SJSA1 (cell line): ENCODE measurements at places on chromosomes 1 and 21. TPM values are rescaled to one million over a fixed set of nuclear protein-coding genes. Genes with fewer than 3 reads are reported as not detected.

Gene FAM177B
- total RNA-seq: not detected in 2 replicates

Gene RASSF5
- total RNA-seq: 2.7 and 3.3 TPM in 2 replicates

Gene GNG4
- total RNA-seq: 2.3 and 4.2 TPM in 2 replicates

Gene CFHR3
- not detected in 2 replicates for total RNA-seq

Gene TNFRSF4
- not detected in 2 replicates for total RNA-seq

Gene AIM2
- not detected in 2 replicates for total RNA-seq

Gene CTSK
- total RNA-seq: 44.6 and 46.2 TPM in 2 replicates

Gene PPM1J
- not detected in 2 replicates for total RNA-seq

Gene UMODL1
- total RNA-seq: 0.22 TPM in 1 of 2 replicates, not detected in the other

Gene INSRR
- not detected in 2 replicates for total RNA-seq

Gene GUCA2A
- not detected in 2 replicates for total RNA-seq

Gene AMY1A
- total RNA-seq: not detected in 2 replicates

Gene HNRNPCL4
- total RNA-seq: not detected in 2 replicates

Gene NHLH1
- total RNA-seq: 0.11 TPM in 1 of 2 replicates, not detected in the other

Gene KRTAP12-3
- total RNA-seq: not detected in 2 replicates

Gene FCER1G
- total RNA-seq: 1.1 TPM in 1 of 2 replicates, not detected in the other

Gene C1QB
- total RNA-seq: not detected in 2 replicates

Gene PFKFB2
- total RNA-seq: 1.5 and 3.8 TPM in 2 replicates

Gene SUSD4
- total RNA-seq: 0.03 and 0.74 TPM in 2 replicates

Gene MMEL1
- total RNA-seq: not detected in 2 replicates

Gene KCND3
- 0.25 TPM in 1 of 2 replicates, not detected in the other for total RNA-seq

Gene CSRP1
- total RNA-seq: 1,173 and 1,377 TPM in 2 replicates

Gene RPL5
- 646 and 1,004 TPM in 2 replicates for total RNA-seq

Gene GPR25
- not detected in 2 replicates for total RNA-seq

Gene TARDBP
- 35.1 and 96.3 TPM in 2 replicates for total RNA-seq

Gene OR2L8
- total RNA-seq: not detected in 2 replicates

Gene C1orf185
- not detected in 2 replicates for total RNA-seq

Gene TTC39A
- total RNA-seq: 3.2 TPM in 1 of 2 replicates, not detected in the other

Gene CCDC185
- not detected in 2 replicates for total RNA-seq

Gene HPCAL4
- total RNA-seq: 0.06 and 0.13 TPM in 2 replicates

Gene NBPF19
- 7.9 and 9.5 TPM in 2 replicates for total RNA-seq

Gene PGLYRP3
- not detected in 2 replicates for total RNA-seq

Gene PPFIA4
- total RNA-seq: not detected in 2 replicates

Gene RHCE
- 0.95 TPM in 1 of 2 replicates, not detected in the other for total RNA-seq

Gene LRRC71
- not detected in 2 replicates for total RNA-seq

Gene DIP2A
- total RNA-seq: 10.8 and 19.2 TPM in 2 replicates

Gene ECE1
- total RNA-seq: 67.2 and 82.6 TPM in 2 replicates

Gene GJA5
- total RNA-seq: not detected in 2 replicates

Gene LMOD1
- total RNA-seq: 6.4 and 8.1 TPM in 2 replicates

Gene FAM3B
- total RNA-seq: not detected in 2 replicates

Gene GTF2B
- 57.9 and 67.9 TPM in 2 replicates for total RNA-seq

Gene ENAH
- total RNA-seq: 158 and 216 TPM in 2 replicates

Gene LCE1F
- not detected in 2 replicates for total RNA-seq

Gene WNT9A
- 1.6 and 3.7 TPM in 2 replicates for total RNA-seq

Gene CGN
- 0.26 and 1.2 TPM in 2 replicates for total RNA-seq

Gene WNT2B
- 8.7 and 14.7 TPM in 2 replicates for total RNA-seq

Gene LAPTM5
- total RNA-seq: not detected in 2 replicates

Gene EFNA3
- 0.21 and 0.85 TPM in 2 replicates for total RNA-seq
